ENCODE measurements at places on chromosomes 2 and 18.

DNA sequence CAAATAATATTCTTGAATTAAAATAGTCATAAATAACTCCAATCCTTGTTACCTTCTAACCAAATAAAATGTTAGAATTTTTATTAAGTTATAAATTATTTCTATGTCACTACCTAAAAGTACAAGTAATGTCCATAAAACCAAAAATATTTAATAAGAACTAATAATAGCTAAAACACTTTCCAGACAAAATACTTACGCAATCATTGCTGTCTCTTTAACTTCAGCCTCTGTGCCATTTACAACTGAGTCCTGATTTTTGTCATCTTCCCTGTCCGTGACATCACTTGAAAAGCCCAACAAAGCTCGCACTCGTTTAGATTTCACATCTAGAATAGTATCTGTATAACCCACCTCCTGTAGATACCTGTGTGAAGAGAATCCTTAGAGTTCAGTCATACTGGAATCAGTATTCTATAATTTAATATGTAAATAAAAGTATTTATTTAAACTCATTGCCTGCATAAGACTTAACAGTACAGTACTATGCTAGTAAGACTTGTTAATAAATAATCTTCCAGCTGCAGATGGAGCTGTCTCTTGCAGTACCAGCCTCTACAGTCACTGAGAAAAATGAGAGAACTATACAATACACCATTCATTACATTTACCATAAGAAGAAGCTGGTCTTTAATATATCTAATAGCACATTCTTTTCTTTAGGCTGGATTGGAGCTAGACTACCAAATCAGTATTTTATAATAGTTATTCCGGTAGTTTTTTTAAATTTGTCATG is 63.8 kb downstream of the STRN start:
- no peak for DNase-seq

GRCh38 chr2:209629597-209629996 is 142.0 kb upstream of the UNC80 start:
- DNase-seq = no peak

DNA sequence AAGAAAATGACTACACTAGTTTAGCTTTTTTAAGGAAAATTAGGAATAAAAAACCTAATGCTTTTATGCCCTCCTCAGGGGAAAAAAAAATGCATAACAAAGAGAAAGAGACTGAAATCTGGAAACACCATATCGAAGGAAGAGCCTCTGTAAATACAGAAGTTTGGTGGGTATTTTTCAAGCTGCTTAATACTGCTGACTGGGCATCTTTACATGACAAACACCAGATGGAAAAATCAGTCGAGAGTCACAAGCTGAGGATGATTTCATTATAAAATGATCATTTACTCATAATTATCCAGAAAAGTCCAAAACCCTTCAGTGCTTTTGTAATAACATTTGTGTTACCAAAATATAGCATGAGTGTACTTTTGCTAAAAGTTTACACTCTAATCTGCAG is 1600.7 kb upstream of the ACVR2A start:
- DNase-seq = no peak

DNA sequence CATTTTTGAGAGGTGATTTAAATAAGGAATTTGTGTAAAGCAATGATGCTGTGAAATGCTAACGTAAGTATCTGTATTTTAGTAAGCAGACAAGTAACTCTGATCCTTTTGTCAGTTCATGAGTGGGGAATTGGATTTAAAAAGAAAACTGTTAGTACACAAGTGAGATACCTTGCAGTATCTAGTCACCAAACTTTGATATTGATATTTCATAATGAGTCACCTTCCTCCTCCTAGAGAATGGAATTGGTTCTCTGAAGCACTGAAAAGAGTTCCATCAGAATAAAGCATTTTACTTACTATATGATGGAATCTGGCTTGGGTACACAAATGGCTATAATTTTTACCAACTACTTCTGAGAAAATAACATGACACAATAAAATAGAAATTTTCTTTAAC is 232.2 kb downstream of the ZNF804A start:
- DNase-seq = no peak

DNA sequence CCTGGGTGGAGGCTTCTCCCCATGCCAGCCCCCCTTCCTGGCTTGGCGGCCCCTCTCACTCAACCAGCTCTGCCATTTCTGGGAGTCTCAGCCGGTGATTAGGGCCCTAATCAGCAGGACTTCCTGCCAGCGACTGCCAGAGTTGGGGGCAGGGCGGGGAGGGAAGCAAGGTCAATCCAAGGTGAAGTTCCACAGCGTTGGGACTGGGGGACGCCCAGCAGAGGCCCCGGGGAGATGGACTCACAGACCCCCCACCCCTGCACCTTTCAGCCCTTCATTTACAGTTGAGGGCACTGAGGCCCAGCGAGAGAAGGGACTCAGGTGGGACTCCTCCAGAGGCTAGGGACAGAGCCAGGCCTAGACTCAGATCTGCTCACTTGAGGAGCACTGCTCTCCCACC is 65.3 kb downstream of the TNS1 start:
- no peak for DNase-seq

GRCh38 chr2:68588589-68588988 is 54.8 kb upstream of the PROKR1 start:
- no peak for DNase-seq

GRCh38 chr2:69067866-69068265 is 54.9 kb downstream of the ANTXR1 start:
- no peak for DNase-seq

- DNase-seq = no peak
These were observed 226.1 kb upstream of the HNRNPA3 start for GRCh38 chr2:176986487-176986886.

DNA sequence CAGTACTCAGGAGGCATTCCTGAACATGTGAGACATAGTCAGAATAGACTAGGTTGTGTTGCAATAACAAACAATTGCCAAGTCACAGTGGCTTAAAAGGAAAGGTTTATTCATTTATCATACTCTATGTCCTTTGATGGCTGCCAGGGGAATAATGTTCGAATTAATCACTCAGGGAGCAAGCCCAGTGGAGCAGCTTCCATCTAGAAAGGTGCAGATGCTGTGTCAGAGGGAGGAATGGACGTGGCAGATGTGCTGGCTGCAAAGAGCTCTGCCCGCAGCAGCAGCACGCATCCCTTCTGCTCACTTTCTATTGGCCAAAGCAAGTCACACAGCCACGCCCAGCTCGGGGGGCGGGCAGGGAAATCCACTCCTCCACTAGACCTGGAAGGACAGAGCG is 105.9 kb upstream of the AQP4 start:
- no peak for DNase-seq

GRCh38 chr2:37417321-37417720 is 72.9 kb downstream of the QPCT start:
- no peak for DNase-seq

GRCh38 chr2:28030600-28030999 is 140.1 kb downstream of the BABAM2 start:
- DNase-seq = no peak

- no peak for DNase-seq
These were observed 291.8 kb upstream of the LRATD1 start for GRCh38 chr2:14340703-14341102.

- no peak for DNase-seq
These were observed 128.2 kb downstream of the KCNH7 start for GRCh38 chr2:162710287-162710890.

- no peak for DNase-seq
These were observed 138.6 kb downstream of the ALK start for GRCh38 chr2:29782549-29783458.

- DNase-seq = no peak
These were observed 92.3 kb downstream of the STK39 start for GRCh38 chr2:168155046-168155445.

DNA sequence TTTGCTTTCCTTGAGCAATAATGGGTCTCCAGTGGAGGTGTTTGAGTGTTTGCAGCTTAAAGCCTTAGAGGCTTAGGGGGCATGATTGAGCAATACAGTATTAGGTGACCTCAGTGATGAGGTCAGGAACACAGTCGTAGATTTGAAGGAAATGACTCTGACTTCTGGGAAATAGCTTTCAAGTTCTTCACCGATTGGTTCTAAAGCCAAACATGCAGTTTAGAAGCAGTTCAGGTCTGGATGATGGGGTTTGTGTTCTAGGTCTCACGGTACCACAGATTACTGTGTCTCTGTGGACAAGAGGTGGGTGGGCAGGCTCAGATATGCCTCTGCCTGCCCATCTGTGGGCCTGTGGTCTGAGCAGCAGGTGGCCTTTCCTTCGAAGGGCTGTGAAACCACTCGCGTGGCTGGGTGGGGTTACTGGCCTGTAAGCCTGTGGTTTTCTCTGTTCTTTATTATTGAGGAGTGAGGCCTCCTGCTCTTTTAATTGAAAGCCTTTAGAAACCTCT is 7.8 kb downstream of the MTHFD2 start:
- no peak for DNase-seq

GRCh38 chr18:58308463-58308862 is 264.4 kb downstream of the NEDD4L start:
- DNase-seq = no peak

- no peak for DNase-seq
These were observed 328.2 kb downstream of the KCNJ3 start for GRCh38 chr2:155026651-155027174.

DNA sequence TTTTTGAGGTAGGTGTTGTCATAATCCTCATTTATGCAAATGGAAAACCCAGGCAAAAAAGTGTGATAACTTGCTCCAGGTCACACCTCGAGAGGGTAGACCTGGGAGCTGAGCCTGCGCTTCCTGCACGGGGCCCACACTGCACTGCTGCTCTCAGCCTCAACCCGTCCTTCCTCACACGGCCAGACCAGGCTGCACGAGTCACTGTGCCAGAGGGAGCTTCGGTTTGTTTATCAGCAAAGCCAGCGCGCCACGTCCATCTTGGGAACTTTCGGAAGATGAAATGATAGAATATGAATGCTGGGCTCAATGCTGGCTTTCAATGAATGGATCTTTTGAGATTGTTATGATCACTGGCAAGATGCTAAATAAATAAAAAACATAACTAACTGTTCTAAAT is 14.4 kb downstream of the COPS9 start:
- DNase-seq = no peak

GRCh38 chr2:203685789-203686420 is 20.5 kb upstream of the CD28 start:
- no peak for DNase-seq

DNA sequence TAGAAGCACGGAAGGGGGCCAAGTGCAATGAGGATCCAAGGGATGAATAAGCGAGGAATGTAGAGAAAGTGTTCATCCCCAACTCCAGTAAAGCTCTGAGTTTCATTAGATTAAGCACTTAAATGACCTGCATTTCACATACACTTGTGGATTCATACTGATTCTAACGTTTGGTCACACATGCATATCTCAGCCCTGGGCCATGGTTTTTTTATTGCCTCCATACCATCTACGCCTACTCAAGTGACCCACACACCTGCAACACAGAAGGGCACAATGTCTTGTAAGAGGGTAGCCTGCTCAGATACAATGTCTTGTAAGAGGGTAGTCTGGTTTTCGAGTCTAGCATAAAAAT is 566 bp upstream of the MRPS5 start:
- no peak for DNase-seq

- no peak for DNase-seq
These were observed 32.5 kb upstream of the REG3G start for GRCh38 chr2:78992807-78993517.

Data from GOT3 (cell line).